ENCODE measurements at places on chromosomes 5 and 9. TPM values are rescaled to one million over a fixed set of nuclear protein-coding genes. Genes with fewer than 3 reads are reported as not detected.

The KLHL3 gene
- 3.0 TPM for total RNA-seq

DNA sequence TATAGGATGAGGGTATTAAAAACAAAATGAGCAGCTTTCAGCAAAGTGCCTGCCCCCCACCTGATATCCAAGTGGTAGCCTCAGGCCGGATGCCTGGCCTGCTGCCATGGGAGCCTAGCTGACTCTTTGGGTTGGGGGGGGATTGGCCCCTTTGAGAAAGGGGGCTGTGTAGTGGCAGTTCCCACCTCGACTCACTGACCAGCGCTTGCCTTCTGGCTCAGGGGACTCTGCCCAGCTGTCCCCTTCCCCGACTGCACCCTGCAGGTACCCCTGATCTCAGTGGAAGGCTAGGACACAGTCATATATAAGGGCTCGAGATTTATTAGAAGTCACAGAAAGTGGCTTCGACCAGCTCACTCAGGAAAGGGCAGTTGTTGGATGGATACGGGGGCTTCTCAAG lies 1.5 kb upstream of the NEUROG1 start:
- DNase-seq, result no peak

The NR4A3 gene
- under 0.01 TPM for total RNA-seq

DNA sequence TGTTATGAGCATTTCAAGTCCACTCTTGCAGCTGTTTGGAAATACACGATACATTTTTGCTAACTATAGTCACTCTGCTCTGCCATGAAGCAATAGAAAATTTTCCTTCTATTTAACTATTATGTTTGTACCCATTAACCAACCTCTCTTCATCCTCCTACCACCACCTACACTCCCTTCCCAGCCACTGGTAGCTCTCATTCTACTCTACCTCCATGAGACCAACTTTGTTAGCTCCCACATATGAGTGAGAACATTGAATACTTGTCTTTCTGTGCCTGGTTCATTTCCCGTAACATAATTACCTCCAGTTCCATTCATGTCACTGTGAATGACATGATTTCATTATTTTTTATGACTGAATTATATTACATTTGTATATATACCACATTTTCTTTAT lies 505.9 kb upstream of the CCNG1 start:
- DNase-seq, result no peak

DNA sequence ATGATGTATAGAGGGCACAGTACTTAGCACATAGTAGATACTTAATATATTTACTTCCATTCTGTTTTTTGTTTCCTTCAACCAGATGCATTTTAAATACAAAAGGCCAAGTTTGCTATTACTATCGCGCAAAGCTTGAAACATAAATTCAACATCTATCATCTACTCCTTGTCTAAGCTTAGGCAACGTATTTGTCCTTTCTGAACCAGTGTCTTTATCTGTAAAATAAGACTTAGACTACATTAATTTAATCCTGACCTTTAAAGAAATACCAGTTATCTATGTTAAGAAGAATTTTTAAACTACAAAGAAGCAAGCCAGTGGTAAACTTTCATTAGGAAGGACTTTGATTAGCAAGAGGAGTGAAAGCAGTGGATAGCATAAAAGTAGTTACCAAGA lies 173.0 kb downstream of the WDR70 start:
- DNase-seq, result peak; percentile 33

DNA sequence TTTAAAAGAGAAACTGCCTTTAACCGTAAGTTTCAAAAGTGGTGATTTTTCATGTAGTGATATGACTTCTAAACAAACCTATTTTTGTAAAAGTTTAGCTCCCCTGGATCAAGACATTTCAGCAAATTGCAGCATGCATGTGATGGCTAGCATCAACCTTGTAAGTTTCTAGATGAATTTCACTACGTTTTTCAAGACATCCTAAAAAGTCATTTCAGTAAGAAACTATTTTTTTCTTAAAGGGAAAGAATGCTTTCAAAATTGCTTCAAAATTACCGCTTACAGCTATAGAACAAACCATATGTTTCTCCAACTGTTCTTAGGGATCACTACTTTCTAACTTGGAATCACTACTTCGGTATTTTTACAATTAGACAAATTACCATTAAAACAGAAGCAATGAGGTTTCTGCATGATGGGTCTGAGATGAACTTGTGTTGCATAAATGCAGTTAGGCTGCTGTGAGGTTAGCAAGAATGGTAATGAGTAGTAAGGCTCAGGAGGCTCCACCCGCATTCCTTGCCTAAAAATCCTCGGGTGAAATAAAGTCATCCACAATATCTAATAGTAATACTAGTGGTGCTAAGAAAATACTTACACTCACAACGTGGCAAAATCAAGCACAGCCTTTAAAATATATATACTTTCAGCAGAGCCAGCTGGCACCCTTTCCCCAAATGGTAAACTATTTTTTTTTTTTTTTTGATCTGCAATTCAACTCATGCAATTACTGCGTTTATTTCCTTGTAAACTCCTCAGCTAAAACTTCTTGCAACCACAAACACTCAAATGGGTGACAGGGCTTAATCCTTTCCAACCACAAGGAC lies 53.8 kb downstream of the CDC14B start:
- peak; percentile 52 for DNase-seq

The GPR151 gene
- total RNA-seq, result not detected

- DNase-seq, result peak; percentile 70
Observed at GRCh38 chr9:129954868-129955550, 88.0 kb downstream of the FNBP1 start.

The HTR4 gene
- total RNA-seq, result not detected

The LRRC19 gene
- not detected for total RNA-seq

The OR1J2 gene
- total RNA-seq, result 0.32 TPM

GRCh38 chr5:35120715-35121114 lies 73.0 kb upstream of the AGXT2 start:
- DNase-seq, result peak; percentile 63

Data from fibroblast of villous mesenchyme (primary cell).